CD4-positive, alpha-beta T cell treated with Interleukin-10 for 1 hour (primary cell): ENCODE measurements at places on chromosomes 7 and 10.

GRCh38 chr10:122476333-122476695 is 15.0 kb downstream of the HTRA1 start:
- DNase-seq = no peak

GRCh38 chr7:102975854-102976253 is 63.1 kb downstream of the LRRC17 start:
- no peak for DNase-seq

GRCh38 chr7:102292813-102293798 is 6.4 kb downstream of the SH2B2 start:
- DNase-seq = no peak

GRCh38 chr7:158976468-158976848 is 120.1 kb downstream of the DYNC2I1 start:
- DNase-seq = no peak

GRCh38 chr10:131902211-131902610 is 1.4 kb downstream of the PPP2R2D start:
- DNase-seq = no peak
